ENCODE measurements at places on chromosomes 1 and 21. TPM values are rescaled to one million over a fixed set of nuclear protein-coding genes. Genes with fewer than 3 reads are reported as not detected.

DNA sequence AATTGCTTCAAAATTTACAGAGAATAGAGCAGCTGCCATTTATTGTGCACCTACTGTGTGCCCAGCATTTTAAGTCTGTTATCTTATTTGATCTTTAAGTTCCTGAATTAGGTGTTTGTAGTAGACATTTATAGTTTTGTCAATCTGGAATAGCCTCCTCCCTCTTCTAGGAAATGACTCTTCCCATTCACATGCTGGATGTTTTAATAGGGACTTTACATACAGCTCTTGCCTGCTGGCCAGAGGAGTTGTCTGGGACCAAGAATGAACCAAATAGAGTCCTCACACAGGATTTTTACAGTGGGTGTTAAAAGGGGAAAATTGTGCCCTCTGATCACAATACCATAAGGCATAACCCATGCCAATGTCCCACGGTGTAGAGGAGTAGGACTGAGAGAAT is 367.1 kb downstream of the PDE4B start:
- no peak for DNase-seq

DNA sequence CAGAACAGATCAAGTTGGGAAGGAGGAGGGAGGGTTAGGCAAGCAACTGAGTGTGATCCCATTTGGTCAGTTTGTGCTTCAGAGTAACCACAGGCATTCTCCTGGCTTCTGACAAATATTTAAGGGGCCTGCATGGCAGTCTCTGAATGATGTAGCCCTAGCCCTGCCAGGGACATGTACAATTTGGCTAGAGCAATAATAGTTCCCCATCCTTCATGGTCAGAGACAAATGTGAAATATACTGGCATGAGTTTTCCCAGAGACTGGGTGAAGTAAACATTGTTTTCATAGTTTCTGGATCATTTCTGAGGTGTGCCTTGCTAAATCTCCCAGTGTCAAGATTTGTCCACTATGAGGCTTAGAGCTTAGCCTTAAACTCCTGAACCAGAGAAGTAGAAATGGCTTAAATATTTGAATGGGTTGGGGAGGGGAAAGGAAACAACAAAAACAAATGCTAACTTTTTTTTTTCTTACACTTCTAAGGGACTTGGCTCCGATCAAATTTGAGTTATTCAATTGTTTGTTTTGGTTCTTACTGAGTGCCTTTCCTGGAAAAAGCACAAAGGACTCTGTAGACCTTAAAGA is 42.0 kb upstream of the UBE2U start:
- DNase-seq, result no peak

GRCh38 chr1:198630863-198631262 is 8.0 kb upstream of the PTPRC start:
- no peak for DNase-seq

DNA sequence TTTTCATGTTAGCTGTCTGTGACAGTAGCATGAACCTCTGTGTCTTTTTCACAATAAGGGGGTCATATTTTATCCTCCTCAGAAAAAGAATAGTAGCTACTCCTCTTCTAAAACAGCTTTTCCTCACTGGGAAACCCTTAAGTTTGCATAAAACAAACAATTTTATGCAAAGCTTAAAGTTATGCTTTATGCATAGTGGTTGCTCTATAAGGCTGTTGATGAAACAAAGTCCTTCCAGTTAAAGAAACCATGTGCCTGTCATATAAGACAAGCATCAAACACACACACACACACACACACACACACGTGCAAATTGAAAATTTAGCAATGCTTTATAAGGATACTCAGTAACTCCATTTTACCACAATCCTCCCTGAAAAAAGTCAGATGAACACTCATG is 107.0 kb downstream of the CHD1L start:
- no peak for DNase-seq

- DNase-seq, result no peak
These were observed 13.9 kb downstream of the PALMD start for GRCh38 chr1:99659755-99660210.

LRRC3 gene
- total RNA-seq, result 1.5 TPM

GRCh38 chr1:204345438-204345841 is 14.3 kb downstream of the PLEKHA6 start:
- no peak for DNase-seq

DNA sequence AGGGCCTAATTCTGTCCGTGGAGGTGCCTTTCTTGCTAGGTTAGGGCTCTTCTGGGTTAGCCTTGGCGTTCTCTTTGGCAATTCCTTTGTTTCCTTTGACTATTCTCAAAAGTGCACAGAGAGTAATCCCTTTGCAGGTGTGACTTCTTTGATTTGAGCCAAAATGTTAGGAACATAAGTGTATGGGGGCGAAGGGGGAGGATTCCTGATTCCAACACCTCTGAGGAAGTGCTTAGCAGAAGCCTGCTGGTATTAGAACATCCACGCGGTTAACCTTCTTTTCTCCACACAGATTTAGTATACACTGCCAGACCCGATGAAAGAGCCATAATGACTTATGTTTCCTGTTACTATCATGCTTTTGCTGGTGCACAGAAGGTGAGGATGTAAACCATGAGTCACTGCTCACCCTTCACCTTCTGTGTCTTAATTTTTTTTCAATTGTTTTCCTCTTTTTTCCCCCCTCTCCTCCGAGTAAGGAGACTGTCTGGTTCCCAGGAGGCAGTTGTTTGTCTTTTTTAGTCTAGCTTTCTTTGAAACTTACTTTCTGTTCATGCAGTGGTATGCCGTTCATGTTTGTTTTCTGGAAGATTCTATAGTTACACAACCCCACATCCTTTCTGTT is 48.0 kb downstream of the ACTN2 start:
- no peak for DNase-seq

DNA sequence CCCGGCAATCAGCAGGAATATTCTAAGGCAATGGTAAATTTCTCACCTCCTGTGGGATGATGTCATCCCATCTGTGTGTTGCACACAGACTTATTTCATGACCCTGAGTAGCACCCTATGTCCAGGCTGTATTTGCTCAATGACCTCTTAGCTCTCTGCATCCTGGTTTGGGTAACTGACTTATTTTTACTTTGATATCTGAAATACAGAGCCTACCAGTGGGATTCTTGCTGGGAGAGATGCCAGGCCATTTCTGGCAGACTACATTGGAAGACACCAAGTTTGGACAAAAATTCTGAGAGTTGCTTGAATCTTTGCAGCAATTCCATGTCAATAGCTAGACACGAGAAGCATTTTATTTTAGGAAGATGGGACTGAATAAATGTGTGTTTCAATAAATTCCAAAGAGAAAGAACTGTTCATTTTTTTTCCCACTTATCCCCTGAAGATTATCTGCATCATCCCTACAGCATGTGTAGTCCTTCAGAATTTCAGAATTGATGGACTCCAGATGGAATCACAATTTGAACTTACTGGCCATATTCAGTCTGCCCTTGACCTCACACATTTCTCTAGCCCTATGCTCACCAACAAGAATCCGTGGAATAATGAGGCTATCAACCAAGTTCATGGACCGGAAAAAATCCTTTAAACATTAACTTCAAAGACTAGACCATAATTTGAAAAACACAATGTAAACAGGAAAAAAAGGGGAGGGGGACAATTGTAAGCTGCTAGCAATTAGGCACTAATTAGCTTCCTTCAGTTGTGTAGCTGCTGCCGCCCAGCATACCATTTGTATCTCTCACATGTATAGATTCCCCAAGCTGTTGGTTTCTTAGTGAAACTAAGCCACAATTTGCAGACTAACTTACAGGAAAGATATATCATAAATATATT is 226.5 kb downstream of the HMCN1 start:
- DNase-seq, result no peak

DNA sequence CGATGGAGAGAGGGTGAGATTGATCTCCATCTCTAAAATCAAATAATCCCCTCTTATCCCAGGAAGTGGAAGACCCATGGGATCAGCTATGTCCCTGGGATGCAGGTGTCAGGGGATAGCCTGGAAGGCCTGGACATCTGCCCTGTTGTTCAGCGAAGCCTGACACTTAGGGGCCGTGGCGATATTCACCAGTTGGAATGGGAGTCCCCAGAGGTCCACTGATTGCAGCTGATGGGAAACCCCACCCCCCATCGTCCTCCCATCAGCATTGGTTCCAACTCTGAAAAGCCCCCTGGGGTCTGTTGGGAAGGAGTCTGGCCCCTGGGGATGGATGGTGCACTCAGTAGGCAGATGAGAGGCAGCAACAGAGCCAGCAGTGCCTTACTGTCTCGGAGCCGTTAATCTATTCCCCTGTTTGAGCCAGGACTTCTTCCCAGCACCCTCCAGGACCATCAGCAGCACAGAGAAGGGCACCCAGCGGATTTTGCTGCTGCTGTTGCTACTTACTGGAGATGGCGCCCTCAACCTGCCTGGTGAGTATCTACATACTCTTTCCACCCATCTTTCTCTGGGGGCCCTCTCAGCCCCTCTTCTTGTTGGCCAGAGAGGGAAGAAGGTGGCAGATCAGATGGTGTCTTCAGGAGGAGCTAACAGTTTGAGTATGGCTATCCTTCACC is 13.4 kb downstream of the CATSPER4 start:
- DNase-seq, result no peak

- DNase-seq, result peak; percentile 56
These were observed 23.4 kb upstream of the DR1 start for GRCh38 chr1:93322349-93322748.

- DNase-seq, result no peak
These were observed 99.4 kb downstream of the SMYD2 start for GRCh38 chr1:214380396-214380795.

DNA sequence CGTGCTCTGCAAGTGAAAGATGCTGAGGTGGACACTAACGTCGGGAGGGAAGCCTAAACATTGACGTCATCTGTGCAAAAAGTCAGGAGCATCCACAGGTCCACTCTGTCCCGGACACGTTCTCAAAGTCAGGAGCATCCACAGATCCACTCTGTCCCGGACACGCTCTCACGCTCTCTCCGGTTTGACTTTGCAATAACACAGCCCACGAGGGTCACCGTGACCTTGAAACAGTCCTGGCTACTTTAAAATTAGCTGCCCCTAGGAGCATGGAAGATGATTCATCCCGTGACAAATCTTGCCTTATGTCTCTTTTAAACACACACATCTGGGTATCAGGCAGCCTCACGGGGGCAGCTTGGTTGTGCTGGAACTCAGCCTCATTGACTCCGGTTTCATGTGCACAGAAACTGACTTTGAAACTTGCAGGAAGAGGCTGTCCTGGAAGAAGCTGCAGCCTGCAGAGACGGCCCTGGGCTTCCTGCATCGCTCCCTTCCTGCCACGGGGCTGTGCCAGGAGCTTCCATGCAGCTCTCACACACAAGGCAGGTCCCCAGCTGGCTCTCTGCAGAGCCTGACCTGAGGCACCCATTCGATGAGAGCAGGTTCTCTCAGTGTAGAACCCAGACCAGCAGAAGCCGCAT is 18.1 kb upstream of the COL18A1 start:
- DNase-seq, result no peak

DNA sequence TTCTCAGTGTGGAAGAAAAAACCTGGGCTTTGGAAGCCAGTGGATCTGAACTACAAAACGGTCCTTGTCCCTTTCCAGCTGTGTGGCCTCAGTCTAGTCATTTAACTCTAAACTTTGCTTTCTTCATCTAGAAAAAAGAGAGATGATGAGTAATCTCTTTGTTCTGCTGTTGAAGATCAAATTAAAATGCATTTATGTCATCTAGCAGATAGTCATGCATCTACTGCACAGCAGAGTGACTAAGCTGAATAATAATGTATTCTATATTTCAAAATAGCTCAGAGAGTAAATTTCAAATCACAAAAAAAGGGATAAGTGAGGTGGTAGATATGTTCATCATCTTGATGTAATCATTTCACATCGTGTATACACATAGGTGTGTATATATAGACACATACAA is 473.2 kb downstream of the DSCAM start:
- DNase-seq, result no peak

DNA sequence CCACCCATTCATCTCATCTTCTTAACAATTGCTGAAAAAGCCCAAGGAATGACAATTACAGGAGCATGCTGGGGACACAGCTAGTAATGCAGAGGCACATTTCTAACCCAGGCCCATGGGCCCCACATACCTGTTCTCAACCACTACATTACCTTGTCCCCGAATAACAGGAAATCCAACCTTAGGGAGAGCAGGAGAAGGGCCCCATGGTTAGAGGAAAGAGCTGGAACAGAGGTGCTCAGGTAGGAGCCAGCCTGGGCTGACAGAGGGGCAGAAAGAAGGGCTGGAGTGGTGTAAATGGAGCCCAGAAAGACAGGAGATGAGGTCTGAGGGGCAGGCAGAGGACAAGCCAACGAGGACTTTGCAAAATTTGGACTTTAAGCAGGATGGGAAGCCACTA is 11.4 kb upstream of the S100A8 start:
- DNase-seq, result no peak

DNA sequence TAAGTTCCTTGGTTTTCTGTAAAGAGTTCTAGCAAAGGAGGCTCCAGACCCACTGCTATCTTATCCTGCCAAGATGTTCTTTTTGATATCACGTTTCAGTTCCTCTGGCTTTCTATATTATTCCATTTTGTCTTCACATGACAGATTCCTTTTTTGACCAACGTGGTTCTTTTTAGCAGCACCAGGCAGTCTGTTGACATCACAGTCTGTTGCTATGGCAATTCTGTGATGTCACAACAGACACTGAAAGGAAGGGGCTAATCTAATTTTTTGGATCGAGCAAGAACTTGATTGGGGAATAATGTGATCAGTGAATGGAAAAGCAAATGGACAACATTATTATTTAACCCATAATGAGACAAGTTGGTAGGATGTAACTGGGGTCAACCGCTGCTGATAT is 64.5 kb upstream of the GOLT1A start:
- DNase-seq, result no peak

- DNase-seq, result no peak
These were observed 905 bp downstream of the LIX1L start for GRCh38 chr1:145956781-145957442.

GUCA2A gene
- not detected for total RNA-seq

DNA sequence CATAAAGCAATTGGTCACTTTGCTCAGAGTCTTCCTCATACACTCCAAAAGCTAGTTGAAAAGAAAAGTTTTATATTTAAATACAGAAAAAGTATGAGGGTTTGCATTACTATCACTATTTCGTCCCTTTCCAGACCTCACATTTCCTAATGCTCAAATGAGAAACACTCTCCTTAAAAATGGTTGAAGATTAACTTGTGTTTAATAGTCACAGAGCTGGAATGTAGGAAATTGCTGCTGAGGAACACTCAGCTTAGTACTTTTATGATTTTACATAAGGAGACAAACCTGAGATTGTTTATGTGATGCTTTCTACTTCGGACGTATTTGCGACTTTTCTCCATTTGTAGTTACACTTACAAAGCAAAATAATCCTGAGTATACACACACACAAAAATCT is 39.8 kb downstream of the MYSM1 start:
- DNase-seq, result no peak

- DNase-seq, result no peak
These were observed 26.9 kb downstream of the TOMM20 start for GRCh38 chr1:235101558-235102258.

- no peak for DNase-seq
These were observed 48.0 kb downstream of the GPR161 start for GRCh38 chr1:168088511-168089325.
